Lung (tissue), 17 donors: ENCODE measurements at places on chromosomes 13 and 19.
A peak's percentile ranks its signal among the peaks of the same experiment; 100 is the strongest.

- peak; percentile 96 for DNase-seq
Observed at GRCh38 chr19:7488736-7489353, at the start of gene PEX11G. TSS of gene PEX11G (minus strand) at chr19:7489035. CDS start at chr19:7489010, 25 bp downstream.

- no peak for DNase-seq
Observed at GRCh38 chr19:29318581-29318980, 105.6 kb upstream of the UQCRFS1 start.

DNA sequence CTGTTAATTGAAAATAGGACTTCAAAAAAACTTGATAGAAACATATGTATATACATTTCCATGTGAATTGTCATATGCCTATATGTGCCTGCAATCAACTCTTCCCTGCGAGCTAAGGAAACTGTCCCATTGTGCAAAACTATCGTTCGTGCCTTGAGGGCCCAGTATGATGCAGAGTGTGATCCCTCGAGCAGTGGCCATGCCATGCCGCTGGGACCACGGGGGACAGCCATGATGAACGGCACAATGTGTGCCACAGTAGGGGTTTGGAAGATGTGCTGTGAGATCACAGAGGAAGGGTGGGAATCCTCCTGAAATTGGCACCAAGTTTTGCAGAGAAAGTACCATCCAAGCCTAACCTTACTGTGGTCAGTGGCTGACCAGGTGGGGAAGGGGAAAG, 118.1 kb upstream of the SOX1 start:
- no peak for DNase-seq

DNA sequence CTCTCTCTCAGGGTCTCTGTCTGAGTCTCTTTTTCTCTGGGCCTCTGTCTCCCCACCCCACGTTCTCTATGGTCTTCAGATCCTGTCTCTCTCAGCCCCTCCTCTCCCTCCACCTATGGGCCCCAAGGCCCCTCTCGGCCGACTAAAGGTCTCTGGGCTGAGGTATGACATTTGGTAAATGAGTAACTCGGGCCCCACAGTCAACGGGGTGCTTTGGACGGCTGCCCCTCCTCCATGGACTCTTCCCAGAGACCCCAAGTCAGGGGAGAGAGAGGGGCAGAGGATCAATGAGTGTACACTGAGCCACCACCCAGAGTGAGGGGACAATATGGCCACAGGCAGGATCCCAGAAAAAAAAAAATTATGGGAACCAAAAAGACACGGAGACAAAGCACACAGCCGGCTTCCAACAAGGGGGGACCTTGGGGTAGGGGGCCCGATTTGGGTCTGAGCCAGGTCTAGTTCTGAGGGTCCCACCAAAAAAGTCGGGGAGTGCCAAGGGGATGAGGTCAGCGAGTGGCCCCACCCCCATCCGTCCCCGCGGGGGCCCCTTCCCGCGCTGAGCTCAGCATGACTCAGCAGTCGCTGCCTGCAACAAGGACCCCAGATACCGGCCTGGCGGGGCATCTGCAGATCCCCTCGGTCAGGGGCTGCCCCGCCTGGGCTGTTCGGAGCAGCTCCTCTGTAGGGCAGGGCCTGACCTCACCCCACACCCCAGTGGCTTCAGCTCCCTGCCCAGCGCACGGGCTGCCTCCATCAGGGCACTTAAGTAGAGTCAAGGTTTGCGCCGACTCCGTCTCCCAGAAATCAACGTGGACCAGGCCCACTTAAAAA, 1.5 kb upstream of the FTL start:
- peak; percentile 85 for DNase-seq
